Activated T-helper 1 cell treated with anti-CD3 and anti-CD28 coated beads, Interleukin-12 subunit alpha, Interleukin-12 subunit beta, Interleukin-2, Interleukin-4 antibody, amounts not matched to agents 30 ng/mL and 10 ng/mL and 1 ng/mL, durations not matched to agents 14 hours and 24 hours and 36 hours (primary cell): ENCODE measurements at places on chromosomes 3 and 15.

DNA sequence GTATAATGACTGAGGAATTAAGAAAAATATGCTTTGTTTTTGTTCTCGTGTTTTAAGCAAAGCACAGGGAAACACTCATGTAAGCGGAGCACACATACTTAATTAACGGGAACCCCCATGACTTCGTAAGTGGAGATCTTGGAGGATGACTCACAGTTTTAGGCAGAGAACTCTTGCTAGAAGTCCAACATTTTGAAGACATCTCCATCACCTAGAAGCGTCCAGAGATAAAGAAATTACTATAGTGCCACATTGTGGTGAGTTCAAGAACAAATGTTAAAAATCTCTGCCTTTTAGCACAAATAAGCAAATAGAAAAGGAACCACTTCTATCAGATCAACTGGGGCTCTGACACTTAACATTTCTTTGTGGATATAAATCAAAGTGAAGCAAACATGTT is 194.1 kb upstream of the ARHGEF26 start:
- DNase-seq, result no peak

DNA sequence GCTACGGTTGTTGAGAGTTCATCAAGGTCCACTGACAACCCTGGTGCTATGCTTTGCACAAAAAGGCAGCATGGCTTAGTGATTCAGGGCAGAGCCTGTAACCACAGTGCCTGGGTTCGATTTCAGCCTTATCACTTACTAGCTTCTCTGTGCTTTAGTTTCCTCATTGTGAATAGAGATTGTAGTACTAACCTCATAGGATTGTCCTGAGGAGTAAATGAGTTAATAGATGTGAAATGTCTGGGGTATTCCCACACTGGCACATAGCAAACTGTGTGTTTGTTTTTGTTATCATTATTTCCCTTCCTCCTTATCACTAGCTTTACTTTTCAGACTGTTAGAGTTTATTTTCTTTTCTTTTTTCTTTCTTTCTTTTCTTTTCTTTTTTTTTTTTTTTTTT is 16.3 kb downstream of the CRTAP start:
- DNase-seq, result no peak

DNA sequence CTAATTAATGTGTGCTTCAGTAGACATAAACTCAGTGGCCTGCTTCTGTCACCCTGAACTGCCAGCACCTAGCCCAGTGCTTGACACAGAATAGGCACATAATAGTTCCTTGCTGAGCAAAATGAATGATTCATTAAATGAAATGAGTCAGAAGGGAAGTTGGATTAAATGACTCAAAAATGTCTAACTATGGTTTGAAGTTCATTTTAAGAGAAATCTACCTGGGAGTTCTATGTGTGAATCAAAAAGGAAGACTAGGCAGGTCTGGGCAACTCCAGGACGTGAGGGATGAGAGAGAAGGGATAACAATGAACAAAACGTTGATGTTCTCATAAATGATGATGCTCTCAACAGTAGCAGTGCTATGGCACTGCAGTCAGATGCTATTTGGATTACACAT is 175.0 kb downstream of the CFAP20DC start:
- DNase-seq, result no peak

- no peak for DNase-seq
Measured at GRCh38 chr15:52912172-52912571, 122.0 kb upstream of the ONECUT1 start.

GRCh38 chr3:81980596-81981494 is 219.4 kb upstream of the GBE1 start:
- DNase-seq, result no peak

DNA sequence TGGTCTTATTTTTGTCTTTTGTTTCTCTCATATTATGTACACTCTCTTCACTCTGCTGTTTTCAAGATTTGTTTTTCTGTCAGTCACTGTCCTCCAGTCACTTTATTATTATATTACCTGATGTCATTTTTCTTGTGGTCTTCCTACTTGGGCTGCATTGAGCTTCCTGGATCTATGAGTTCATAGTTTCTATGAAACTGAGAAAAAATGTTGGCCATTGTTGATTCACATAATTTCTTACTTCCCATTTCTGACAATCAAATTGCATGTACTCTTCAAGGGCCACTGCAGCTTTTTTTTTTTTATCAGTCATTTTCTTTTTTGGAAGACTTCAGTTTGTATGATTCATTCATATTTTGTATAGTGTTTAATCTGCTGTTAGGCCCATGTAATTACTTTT is 1180.6 kb upstream of the GBE1 start:
- DNase-seq, result no peak

GRCh38 chr3:127324913-127325628 is 37.2 kb upstream of the PRR20G start:
- DNase-seq, result no peak

DNA sequence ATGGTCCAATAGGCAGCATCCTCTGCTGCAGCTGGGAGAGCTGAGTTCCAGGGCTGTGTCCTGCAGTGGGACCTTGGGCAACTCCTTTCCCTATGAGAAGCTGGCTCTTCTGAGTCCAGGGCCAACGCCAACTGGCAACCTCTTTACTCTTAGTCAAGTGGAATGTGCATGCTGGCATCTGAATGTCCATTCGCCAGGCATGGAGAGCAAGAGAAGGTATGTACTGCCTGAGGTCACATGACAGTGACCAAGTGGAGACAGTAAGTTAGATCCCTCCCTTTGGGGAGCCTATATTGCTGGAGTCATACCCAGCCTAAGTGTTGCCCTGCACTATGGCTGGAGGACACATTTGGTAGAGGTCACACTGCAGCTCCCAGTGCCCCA is 12.1 kb downstream of the HEMK1 start:
- no peak for DNase-seq

GRCh38 chr3:159848348-159849118 is 140.1 kb upstream of the IL12A start:
- DNase-seq, result no peak

- no peak for DNase-seq
Measured at GRCh38 chr3:179961071-179961702, 75.5 kb downstream of the PEX5L start.
